K562 (cell line): ENCODE measurements at places on chromosomes 7 and 10. TPM values are rescaled to one million over a fixed set of nuclear protein-coding genes. Genes with fewer than 3 reads are reported as not detected.

CLEC5A gene
- total RNA-seq = not detected in 2 replicates

HILPDA gene
- total RNA-seq = 10.5 and 10.7 TPM in 2 replicates

GPR22 gene
- total RNA-seq = not detected in 2 replicates

AQP1 gene
- total RNA-seq = 6.7 and 6.9 TPM in 2 replicates

TMEM176A gene
- 0.31 TPM in 1 of 2 replicates, not detected in the other for total RNA-seq

RHOBTB1 gene
- total RNA-seq = 8.2 and 8.5 TPM in 2 replicates

PRKAR2B gene
- 115 and 129 TPM in 2 replicates for total RNA-seq

FEZF1 gene
- total RNA-seq = not detected in 2 replicates

CFAP70 gene
- 0.86 and 0.92 TPM in 2 replicates for total RNA-seq

ZNF248 gene
- total RNA-seq = 5.6 and 7.0 TPM in 2 replicates

KCP gene
- 0.16 TPM in 1 of 2 replicates, not detected in the other for total RNA-seq

SPDYE8 gene
- total RNA-seq = not detected in 2 replicates

ARHGEF35 gene
- 0.22 and 0.49 TPM in 2 replicates for total RNA-seq

CALHM1 gene
- total RNA-seq = not detected in 2 replicates

CHN2 gene
- 0.38 and 0.44 TPM in 2 replicates for total RNA-seq

UCN3 gene
- not detected in 2 replicates for total RNA-seq

CDK14 gene
- total RNA-seq = 0.18 and 0.44 TPM in 2 replicates

VAX1 gene
- not detected in 2 replicates for total RNA-seq

GHRHR gene
- not detected in 2 replicates for total RNA-seq

ASL gene
- 58.3 and 58.6 TPM in 2 replicates for total RNA-seq

C10orf90 gene
- not detected in 2 replicates for total RNA-seq

VGF gene
- 4.2 and 5.7 TPM in 2 replicates for total RNA-seq

CLEC2L gene
- total RNA-seq = 5.4 and 5.5 TPM in 2 replicates

ICA1 gene
- 17.8 and 18.5 TPM in 2 replicates for total RNA-seq

SPACDR gene
- total RNA-seq = 0.55 and 1.2 TPM in 2 replicates

MPP7 gene
- total RNA-seq = 0.27 and 0.38 TPM in 2 replicates

MAPK8 gene
- 68.3 and 72.4 TPM in 2 replicates for total RNA-seq

AKR1C8 gene
- 0.24 TPM in 1 of 2 replicates, not detected in the other for total RNA-seq

SLIT1 gene
- total RNA-seq = 0.09 TPM in 1 of 2 replicates, not detected in the other

APBB1IP gene
- total RNA-seq = 0.11 and 0.22 TPM in 2 replicates

NEUROD6 gene
- total RNA-seq = not detected in 2 replicates

AGK gene
- 61.3 and 62.6 TPM in 2 replicates for total RNA-seq

ASZ1 gene
- total RNA-seq = not detected in 2 replicates

ADAMTS14 gene
- total RNA-seq = 30.4 and 31.7 TPM in 2 replicates
